ENCODE measurements at places on chromosomes 3 and 15.

- no peak for DNase-seq
Observed at GRCh38 chr3:131802029-131802428, 232.8 kb downstream of the CPNE4 start.

- DNase-seq = peak; percentile 16
Observed at GRCh38 chr15:82663186-82663600, 16.0 kb upstream of the CPEB1 start.

DNA sequence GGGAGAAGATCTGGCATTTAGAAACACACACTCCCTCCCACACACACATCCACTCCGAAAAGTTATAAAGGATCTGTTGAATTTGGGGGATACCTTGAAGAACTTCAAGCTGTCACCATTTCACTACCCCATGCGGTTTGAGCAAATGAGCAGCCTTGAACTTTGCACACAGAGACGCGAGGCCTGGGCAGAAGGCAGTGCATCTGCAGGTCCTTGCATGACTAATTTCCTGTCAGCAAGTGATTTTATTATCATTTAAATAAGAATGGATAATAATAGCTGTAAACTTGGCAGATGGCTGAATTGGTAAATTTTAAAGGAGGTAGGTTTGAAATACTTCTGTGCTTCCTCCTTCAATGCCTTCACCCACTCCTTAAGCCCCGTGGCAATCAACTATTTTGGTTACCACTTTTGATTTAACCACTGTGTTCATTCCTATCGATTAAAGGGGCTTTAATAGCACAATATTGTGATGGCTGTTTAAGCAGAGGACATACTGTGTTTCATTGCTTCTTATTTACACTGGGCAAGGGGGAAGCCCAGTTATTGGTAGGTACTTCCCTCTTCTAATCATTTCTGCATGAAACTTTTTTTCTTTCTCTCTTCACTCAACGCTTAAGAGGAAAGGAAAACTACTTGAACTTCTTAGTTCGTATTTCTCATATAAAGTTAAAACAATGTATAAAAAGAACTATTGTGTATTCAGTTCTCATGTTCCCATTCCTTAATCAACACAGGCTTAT, 108.1 kb downstream of the ROBO2 start:
- DNase-seq = no peak

- no peak for DNase-seq
Observed at GRCh38 chr3:189871418-189871817, 240.2 kb downstream of the TP63 start.

- DNase-seq = no peak
Observed at GRCh38 chr15:55799291-55800212, 56.6 kb upstream of the PRTG start.

DNA sequence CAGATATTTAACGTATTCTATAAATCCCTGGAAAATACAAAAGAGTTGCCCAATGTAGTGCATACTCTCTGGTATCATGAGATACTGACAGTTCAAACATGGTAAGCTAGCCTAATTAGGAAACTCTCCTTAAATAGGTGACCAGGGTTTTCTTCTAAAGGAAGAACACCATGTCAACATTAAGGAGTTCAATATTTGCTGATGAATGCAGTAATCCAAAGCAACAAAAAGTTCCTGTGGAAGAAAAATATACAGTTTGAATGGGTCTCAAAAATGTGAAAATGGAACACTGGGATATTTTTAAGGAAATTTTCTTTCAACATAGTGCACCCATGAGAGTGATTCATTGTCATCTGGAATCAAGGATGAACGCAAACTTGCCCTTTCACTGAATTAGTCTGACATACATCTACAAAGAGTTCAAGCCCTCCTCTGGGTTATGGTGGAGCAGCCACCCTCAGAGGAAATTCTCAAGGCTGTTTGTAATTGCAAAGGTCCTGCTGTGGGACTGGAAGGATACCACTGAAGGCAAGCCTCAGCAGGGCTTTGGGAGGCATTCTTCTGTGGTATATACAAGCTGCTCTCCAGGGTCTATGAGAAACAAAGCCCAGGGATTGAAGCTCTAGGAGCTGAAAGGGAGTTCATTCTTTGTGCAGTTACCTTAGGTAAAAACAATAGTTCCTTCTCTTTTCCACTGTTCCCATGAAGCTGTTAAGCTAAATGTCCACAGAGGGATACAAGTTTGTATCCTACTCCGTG, 700.3 kb downstream of the TUSC7 start:
- no peak for DNase-seq

DNA sequence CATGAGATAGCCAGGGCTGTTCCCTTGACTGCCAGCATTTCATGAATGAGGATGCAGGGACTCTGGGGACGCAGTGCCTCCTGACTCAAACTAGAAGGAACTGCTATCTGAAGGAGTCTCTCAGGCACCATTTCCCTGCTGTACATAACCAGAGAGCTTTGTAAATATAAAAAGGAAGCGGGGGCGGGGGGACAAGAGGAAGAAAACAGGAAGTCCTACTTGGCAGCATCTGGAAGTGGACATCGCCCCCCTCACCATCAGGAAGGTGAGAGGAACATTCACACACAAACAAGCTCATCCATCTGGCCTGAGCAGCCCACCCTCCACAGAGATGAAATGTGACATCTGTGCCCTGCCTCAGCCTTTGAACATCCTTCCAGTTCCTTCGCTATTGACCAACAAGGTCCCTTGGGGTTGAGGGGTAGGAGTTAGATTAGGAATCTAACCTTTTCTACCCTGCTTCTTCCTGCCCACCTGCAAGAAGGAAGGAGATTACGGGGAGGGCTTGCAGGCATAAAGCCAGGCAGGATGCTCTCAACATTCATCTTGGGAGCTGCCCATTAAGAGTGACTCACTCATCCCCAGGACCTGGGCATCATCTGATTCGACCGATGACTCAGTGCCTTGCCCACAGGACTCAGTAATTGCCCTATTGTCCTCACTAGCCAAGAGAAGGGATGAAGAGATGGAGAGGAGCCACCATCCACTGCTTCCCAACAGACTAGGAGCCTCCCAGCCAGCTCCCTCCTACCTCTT, 31.9 kb downstream of the SH3BP5 start:
- DNase-seq = no peak

- DNase-seq = no peak
Observed at GRCh38 chr3:122232485-122232884, 49.0 kb downstream of the CASR start.

DNA sequence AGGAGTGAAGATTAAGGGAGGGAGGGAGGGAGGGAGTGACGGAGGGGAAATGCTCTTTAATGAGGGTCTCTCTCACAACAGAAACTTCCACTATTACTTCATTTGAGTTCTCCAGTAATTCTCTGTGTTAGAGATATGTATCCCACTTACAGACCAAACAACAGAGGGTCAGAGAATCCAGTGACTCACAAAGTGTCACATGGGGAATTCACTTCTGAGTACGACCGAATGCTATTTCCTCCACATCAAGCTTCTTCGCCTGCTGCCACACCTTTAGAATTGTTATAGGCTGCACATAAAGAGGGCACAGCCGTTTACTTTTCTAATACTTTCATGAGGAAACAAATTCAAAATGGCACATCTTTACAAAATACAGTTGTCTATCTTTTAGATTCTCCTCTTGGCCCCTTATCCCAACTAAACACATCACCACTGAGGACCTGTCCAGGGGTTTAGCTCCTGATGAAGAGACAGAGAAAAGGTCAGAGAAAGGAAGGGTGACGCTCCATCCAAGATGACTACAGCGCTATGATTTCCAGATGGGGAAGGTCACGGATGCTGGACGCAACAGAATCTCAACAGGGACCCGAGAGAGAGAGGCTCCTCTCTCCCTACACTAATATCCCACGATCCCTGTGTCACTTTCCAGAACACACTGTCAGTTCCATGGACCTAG, 119.0 kb downstream of the XXYLT1 start:
- DNase-seq = no peak

GRCh38 chr3:146554151-146554760, 9.8 kb upstream of the PLSCR1 start:
- DNase-seq = no peak

GRCh38 chr15:29942143-29942542, 119.9 kb upstream of the TJP1 start:
- DNase-seq = no peak

DNA sequence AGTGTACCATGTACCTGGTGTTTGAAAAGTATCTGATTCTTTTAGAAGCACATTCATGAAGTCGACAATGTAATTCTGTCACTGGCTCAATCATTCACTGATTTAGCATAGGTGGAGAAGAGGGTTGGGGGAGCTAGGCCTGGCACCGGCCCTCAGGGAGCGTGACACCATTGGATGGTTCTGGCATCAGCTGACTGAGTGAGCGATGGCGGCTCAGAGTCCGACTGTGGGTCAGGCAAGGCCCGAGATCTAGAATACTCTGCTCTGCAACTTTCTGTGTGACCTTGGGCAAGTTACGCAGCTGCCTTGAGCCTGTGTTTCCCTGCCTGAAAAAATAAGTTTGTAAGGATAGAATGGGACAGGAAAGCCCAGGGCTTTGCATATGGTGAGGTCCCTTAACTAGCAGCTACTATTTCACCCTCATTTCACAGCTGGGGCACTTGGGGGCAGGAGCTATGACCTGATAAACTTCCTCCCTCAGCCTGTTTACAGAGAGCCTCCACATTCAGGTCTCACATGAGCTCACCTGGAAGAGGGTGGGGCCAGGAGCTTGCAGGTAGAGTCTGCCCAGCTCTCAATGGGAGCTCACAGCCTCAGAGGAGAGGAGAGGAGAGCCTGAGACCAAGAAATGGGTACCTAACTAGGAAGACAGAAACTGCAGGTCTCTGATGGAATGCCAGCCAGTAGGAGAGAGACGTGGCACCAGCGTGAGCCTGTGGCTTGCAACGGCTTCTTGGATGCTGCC, 153.7 kb upstream of the TLE3 start:
- DNase-seq = no peak

DNA sequence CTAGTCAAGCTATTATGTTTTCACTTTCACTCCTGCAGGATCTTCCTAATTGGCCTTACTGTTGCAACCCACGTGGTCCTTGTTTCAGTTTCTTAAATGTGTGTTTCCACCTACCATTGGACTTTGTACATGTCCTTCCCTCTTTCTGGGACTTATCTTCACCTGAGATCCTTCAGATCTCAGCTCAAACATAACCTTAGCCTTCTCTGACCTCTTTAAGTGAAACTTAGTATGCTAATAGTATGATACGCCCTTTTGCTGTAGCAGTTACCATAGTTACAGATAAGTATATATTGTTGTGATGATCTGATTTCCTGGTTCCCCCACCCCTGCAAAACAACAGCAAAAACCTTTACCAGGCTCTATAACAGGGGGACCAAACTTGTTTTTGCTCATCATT, 35.2 kb downstream of the U2SURP start:
- DNase-seq = no peak

DNA sequence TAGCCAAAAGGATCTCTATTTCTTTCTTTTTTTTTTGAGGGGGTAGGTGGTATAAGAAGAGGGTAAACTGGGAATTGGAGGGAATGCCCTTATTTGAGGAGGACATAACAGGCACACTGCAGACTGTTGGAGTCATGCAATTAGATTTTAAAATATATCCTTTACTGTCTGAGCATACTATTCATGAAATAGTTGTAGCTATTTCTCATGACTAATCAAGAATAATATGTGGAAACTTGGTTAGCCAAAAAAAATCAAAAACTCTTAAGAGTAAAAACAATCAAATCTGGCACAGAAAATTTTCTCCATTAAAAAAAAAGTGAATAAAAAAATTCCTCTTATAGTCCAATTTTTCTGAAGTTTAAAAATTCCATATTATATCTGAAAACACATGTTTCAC, 174.9 kb downstream of the SCAPER start:
- no peak for DNase-seq

DNA sequence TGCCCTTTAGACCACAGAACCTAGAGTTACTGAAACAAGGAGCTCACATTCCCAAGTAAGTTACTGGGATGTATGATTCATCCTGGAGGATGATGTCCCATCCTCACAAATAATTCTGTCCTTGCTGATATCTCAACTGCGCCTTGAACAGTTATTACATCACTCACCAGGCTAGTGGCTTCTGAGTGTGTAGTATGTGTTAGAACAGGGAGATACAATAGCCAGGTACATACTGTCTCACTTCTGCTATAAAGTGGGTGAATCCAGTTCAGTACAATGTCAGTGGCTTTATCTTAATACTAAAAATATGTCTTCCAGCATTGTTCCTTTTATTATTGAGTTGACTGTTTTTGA, 483.2 kb upstream of the FRG2C start:
- DNase-seq = no peak

GRCh38 chr3:128382221-128382807, 84.4 kb downstream of the DNAJB8 start:
- DNase-seq = no peak

DNA sequence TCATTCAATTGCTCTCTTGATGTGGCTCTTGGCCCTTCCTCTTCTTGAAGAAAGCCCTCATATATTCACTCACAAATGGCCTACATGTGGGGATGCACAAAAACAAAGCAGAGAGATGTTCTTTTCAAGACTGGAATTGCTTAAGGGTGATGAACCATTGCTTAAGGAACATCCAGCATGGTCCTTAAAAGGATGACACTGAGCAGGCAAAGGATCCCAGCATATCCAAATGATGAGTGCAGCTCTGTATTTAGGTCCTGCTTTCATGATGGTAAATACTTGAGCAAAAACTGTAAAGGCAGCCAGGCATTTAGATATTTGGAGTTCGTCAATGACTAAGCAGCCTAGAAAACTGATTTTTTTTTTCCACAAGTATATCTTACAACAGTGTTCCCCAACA, 173.8 kb upstream of the ARRDC4 start:
- no peak for DNase-seq

DNA sequence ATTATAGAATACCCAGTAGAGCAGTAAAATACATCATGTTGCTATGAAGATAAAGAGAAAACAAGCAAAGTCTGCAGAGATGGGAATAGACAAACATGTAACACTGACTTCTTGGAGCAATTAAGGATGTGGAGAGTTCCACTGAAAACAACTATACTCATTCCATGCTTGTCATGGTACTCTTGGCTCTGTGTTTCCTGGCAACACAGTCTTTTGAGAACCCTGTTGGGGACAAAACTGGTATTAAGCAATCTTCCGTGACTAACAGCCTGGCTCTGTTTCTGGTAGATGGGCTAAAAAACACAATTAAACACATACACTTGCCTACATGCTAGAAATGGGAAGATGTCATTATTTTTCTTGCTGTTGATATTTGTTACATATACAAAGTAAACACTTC, 1212.3 kb upstream of the GBE1 start:
- no peak for DNase-seq

GRCh38 chr3:33391255-33391995, 48.8 kb downstream of the UBP1 start:
- DNase-seq = no peak
